ENCODE measurements at places on chromosomes 16 and 17.

DNA sequence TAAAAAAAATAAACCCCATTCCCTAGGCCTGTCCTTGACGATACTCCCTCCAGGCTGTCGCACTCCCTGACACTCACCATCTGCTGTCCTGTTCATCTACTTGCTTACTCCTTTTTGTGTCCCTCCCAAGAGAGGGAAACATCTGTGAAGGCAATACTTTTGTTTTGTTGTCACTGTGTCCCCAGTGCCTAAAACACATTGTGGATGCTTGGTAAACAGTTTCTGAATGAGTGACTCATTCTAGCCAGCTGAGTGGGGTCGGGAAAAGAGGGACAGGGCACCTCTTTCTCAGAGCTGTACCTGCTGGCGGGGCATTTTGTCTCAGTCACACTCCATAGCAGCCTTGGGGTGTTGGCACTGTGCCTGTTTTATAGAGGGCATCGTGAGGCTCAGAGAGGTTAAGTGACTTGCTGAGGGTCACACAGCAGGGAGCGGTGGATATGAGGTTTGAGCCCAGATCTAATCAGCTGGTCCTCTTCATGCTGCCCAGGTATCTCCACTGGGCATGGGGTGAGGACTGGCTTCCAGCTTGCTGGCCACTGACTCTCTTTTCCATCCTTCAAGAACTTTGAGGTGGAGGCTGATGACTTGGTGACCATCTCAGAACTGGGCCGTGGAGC lies 15.6 kb downstream of the MAP2K3 start:
- DNase-seq: no peak

- no peak for DNase-seq
Observed at GRCh38 chr16:56207421-56207820, 16.1 kb downstream of the GNAO1 start.

DNA sequence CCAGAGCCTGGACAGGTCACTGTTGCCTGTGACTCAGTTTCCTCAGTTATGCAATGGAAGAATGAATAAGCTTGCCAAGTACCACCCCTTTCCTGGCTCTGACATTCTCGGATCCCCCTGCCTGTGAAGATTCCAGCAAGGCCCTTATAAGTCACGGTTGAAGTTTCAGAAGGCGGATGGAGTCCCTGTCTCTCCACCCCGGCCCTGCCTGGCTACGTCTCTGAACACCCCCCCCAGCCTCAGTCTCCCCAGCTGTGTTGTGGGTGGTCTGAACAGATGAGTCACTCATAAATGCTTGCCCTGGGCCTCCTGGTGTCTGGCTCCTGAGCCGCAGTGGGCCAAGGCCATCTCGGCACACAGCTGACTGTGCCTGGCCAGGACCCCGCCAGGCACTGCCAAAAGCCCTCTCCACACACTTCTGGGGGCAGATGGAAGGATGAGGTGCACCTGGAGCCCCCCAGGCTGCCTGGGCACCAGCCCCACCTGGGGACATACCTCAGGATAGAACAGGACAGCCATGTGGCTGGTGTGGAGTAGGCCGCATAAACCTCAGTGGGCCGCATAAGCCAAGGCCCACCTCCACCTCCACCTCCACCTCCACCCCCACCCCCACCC lies 15.4 kb downstream of the VASN start:
- no peak for DNase-seq

DNA sequence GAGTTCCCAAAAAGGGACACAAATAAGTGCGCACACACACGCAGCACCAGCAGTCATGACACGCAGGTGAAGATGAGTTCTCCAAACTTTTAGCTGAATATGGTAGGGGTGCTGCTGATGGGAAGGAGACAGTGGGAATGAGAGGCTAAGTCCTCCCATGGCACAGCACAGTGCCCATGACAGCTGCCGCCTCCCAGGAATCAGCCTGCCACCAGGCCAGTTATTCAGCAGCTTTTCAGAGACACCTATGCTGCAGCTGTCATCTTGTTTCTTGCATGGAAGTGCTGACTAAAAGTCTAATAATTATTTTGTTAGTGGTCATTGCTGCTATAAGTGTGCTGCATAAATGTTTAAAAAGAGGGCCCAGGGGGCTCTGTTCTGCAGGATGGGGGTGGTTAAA lies 12.2 kb downstream of the WFIKKN2 start:
- no peak for DNase-seq

GRCh38 chr17:71703701-71704100 lies 417.1 kb upstream of the SOX9 start:
- no peak for DNase-seq

- DNase-seq: no peak
Observed at GRCh38 chr17:47712330-47713023, 18.5 kb downstream of the TBKBP1 start.

- DNase-seq: peak; percentile 24
Observed at GRCh38 chr16:88014252-88014781, 63.1 kb downstream of the BANP start.

DNA sequence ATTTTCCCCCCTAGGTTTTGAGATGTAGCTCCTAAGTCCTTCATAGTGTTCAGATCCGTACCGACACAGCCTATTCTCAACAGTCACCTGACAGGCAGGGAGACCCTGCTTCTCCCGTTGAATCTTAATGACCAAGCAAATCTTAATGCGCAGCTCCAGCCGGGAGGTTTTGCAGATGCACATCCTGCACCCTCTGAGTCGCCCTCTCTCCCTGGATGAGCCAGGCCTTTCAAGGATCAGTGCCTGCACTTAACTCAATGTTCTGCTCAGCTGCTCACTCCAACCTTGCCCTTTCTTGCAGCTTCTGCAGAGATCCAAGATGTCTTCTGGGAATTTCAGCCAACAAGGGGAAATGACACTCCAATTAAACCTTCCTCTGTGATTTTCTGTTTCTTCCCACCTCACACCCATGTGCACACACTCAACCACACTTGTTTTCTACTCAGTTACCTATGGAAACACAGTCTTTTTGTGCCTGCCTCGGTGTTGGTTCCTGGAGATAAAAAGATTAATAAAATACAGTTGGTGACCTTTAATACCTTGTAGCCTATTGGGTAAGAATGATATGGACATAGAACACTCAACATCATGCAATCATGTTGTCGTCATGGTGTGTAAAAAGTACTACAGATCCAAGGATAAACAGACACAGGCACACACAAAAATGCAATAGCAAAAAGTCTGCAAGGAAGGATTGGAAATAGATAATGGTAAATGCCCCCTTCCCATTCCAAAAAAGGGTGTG lies 76.9 kb upstream of the DYNLRB2 start:
- no peak for DNase-seq

DNA sequence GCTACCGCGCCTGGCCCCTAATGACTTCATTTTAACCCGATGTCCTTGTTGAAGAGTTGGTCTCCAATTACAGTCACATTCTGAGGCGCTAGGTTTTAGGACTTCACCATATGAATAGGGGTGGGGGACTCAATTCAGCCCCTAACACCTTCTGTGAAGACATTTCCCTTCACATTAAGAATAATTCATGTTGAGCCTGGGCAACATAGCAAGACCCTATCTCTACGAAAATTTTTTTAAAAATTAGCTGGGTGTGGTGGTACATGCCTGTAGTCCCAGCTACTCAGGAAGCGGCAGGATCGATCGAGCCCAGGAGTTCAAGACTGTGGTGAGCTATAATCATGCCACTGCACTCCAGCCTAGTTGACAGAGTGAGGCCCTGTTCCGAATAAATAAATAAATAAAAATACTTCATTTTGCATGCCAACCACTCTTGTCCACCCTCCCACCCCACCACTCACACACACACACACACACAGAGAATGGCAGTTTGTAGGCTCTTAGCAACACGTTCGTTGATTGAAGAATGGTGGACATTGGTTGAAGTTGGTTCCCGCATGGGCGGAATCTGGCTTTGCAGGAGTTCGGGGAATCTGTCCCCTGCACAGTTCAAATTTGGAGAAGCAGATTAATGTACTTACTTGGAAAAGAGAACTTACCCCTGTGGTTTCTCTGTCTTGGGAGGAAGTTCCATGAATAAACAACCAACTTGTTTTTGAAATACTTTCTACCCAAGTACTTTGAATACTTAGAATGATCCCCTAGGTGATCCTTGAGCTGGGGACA lies 27.8 kb upstream of the TVP23A start:
- DNase-seq: no peak

- DNase-seq: no peak
Observed at GRCh38 chr17:75194879-75195278, 10.6 kb upstream of the NUP85 start.

DNA sequence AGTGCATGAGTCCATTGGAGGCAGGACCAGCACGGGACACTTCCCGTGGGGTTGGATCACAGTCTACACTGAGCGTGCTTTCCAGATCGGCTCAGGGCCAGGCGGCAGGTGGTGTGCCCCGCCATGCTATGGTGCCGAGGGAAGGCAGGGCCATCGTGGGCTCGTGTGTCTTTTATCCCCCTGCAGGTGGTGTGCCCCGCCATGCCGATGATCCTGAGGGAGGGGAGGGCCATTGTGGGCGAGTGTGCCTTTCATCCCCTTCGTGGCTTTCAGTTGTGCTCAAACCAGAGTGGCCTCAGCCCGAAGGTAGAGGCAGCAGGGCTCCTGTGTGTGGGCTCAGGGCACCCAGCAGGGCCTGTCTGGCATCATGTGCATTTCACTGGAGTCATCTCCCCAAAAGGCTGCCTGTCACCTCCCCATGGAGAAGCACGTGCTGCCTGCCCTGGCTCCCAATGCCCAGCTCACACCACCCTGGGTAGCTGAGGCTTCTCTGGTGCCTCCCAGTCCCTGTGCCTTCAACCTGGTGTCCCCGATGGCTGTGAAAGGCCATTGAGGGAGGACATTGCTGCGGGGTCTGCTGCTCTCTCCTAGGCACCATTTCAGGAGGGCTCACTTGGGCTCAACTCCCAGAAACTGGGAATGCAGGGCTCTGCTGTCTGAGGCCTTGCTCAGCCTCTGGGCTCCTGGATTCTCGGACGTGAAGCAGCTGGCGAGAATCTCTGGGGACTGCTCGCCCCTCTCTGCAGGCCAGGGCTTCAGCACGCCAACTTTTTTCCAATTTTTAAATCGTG lies 207.6 kb downstream of the NPIPB11 start:
- no peak for DNase-seq

DNA sequence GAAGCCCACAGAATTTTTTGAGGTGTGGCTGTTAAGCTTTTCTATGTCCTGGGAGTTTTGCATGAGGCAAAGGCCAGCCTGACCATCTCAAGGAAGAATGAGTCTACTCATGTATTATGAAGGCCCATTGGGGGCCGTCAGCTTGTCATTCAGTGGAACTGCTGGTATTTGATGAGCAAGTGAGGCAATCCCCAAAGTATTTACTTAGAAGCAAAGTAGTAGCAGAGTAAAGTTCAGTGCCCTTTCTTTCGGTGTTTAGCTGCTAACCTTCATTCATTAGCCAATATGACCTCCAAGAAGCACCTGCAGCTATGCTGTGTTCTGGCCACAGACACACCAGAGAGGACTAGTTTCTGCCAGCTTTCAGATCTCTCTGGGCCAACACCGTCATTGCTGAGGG lies 80.2 kb downstream of the RPA1 start:
- no peak for DNase-seq

- DNase-seq: no peak
Observed at GRCh38 chr17:81052199-81052997, 17.4 kb downstream of the BAIAP2 start.

DNA sequence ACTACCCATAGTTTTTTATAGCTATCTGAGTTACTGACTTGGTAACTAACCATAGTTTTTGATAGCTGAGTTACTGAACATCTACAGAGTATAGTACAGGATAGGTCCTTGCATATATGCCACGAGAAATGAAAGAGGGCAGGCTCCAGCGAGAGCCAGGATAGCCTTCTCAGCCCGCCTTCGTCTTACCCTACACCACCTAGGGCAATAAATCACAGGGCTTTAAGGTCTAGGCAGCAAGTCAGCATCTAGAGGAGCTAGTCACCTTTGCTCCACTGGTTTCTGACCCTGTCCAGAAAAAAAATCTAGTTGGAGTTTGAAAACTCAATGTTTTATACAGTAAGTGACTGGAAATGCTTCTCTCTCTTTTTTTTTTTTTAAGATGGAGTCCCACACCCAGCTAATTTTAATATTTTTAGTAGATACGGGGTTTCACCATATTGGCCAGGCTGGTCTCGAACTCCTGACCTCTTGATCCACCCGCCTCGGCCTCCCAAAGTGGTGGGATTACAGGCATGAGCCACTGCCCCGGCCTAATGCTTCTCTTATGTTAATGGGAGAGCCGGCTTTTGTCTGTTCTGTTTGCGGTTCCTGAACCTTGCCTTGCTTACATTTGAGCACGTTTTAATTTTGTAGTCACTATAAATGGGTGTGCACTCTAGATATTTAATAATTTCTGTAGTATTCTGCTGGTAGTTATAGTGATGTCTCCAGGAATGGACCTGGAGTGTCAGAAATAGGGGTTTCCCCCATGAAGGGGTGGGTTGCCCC lies 2.8 kb downstream of the BFAR start:
- DNase-seq: no peak

GRCh38 chr17:74185571-74186185 lies 17.8 kb upstream of the RPL38 start:
- no peak for DNase-seq

GRCh38 chr17:52678211-52678610 lies 519.7 kb upstream of the CA10 start:
- DNase-seq: no peak

DNA sequence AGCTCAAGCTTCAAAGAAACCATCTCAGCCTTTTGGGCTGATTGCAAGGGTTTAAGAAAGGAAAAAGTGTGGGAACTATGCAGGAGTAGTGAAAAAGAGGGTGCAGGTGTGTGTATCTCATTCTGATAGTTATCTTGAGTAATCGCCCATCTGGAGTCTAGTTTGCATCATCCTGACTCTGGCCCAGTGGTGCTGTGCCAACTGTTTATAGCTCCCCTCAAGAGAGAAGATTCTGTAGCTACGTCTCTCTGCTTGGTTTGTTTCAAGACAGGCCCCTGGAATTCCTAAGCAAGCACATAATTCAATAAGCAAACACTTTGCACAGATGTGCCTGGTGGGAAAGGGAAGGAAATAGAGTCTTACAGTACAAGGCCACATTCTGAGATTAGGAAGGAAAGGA lies 144.4 kb downstream of the HAPSTR1 start:
- DNase-seq: no peak

GRCh38 chr17:16493531-16494046 lies 1.6 kb upstream of the LRRC75A start:
- DNase-seq: no peak

DNA sequence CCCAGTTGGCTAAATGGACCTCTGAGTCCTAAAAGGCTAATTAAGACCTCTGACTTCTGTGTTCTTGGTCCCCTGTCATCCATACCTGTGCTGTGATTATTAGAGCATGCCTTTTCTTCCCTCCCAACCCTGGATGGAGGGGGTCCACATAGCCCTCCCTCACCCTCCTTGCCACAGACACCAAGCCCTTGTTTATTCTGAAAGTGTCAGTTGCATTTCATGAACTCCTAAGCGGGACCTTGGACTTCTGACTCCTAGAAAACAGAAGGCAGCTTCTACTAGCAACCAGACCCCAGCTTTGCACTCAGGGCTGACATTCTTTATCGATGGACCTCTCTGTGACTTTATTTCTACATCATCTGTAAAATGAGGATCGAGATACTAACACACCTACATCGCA lies 33.4 kb upstream of the GOSR2 start:
- no peak for DNase-seq

DNA sequence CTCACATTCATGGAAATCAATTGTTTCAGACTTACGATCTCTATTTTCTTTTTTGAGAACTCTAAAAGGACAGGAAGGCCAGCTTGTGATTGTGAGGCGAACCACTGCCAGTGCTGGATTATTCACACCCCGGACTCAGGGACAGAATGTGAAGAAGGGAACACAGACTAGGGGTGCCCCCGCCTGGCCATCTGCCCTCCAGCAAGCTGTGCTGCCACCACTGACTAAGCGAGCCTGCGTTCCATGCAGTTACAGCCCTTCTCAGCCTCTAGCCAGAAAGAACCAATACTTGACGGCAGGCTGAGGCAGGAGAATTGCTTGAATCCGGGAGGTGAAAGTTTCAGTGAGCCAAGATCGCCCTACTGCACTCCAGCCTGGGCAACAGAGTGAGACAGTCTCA lies 2.8 kb downstream of the HAGH start:
- DNase-seq: peak; percentile 31
